Renal cortical epithelial cell (primary cell): ENCODE measurements at places on chromosomes 5 and 9. TPM values are rescaled to one million over a fixed set of nuclear protein-coding genes. Genes with fewer than 3 reads are reported as not detected.

GRCh38 chr9:136688274-136689107 lies 1.2 kb upstream of the AGPAT2 start:
- no peak for DNase-seq

DNA sequence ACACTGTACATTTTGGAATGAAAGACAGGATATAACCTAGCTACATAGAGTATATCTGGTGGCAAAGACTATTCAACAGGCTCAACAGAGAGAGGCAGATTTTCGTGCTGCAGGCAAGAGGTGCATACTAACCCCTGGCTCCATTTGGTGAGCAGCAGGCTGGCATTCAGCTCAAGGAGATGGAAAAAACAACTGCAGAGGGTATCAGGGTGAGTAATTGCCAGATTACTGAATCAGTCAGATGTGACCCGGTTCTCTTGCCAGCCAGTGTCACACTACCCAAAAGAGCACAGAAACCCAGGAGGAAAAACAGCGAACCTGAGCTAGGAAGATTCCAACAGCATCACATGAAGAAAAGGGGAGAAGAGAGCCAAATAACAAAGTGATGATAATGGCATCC lies 130.4 kb upstream of the PRLR start:
- no peak for DNase-seq

DNA sequence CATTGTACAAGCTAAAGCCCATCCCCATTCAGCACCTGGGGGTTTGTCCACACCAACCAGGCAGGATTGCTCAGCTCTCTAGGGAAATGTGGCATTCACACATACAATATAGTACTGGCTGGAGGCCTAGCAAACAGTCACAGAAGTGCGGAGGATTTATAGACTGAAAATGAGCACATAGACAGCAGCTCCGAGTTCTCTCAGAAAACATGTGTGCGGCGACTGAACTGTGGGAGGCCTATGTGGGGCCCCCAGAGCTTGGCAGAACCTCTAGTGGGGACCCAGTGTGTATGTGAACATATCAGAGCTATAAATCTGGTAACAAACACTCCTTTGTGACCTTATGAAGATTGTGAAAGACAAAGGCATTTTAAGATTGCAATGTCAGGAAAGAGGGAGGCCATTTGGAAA lies 431.1 kb downstream of the DTWD2 start:
- DNase-seq: no peak

- no peak for DNase-seq
Observed at GRCh38 chr5:102857076-102857818, 102.1 kb downstream of the PAM start.

The DPH7 gene
- 15.8 and 29.9 TPM in 2 replicates for total RNA-seq

DNA sequence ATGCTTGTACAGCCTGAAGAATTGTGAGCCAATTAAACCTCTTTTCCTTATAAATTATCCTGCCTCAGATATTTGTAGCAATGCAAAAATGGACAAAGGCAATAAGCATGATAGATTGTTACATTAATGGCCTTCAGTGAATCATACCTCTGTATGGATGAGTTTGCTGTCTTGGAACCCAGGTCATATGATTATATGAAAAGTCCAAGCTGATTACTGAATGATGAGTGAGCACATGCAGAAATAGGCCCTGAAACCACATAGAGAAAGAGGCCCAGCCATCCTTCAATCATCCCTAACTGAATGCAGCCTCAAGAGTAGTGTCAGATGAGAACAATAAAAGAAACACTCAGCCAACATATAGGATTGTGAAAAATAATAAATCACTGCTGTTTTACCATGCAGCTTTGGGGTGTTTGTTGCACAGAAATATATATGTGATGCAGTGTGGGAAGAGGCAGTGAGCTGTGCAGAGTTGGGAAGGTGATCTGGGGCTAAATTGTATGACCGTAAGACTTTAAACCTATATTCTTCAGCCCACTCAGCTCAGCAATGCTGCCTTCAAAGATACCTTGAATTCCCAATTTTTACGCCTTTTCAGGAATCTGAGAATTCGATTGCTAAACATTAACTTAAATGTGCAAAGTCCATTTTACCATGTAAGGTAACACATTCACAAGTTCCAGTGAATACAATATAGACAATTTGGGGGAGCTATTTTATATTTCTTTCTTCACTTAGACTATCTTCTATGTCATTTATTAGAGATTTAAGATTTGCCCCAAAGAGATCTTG lies 36.3 kb upstream of the SHISAL2B start:
- DNase-seq: peak; percentile 25

The MRPL22 gene
- 17.6 and 36.6 TPM in 2 replicates for total RNA-seq

- no peak for DNase-seq
Observed at GRCh38 chr5:146002491-146002890, 66.1 kb downstream of the SH3RF2 start.

- no peak for DNase-seq
Observed at GRCh38 chr9:7298123-7298522, 501.5 kb downstream of the DMAC1 start.

The S1PR3 gene
- 1.8 and 4.5 TPM in 2 replicates for total RNA-seq

The SPATA9 gene
- total RNA-seq: 0.20 TPM in 1 of 2 replicates, not detected in the other

DNA sequence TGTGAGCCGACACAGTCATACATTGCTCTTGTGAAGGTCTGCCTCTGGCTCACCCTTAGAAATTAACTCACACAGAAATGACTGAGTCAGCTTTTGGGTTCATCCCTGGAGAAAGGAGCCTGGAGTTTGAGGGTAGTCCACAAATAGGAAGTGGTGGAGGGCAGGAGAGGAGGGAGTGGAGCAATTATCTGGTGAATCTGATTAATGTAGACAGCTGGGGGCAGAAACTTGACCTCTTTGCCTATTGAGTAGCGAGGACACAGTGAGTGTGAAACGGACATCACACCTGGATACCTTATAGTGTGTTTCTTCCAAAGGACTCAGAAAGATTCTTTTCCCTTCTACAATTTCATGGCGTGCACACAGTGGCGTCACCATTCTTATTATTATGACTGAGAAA lies 48.5 kb upstream of the MSX2 start:
- DNase-seq: no peak

GRCh38 chr5:95842854-95843544 lies 20.5 kb upstream of the GLRX start:
- DNase-seq: peak; percentile 82
